Dermis microvascular lymphatic vessel endothelial cell (primary cell): ENCODE measurements at places on chromosomes 6 and 20.
A peak's percentile ranks its signal among the peaks of the same experiment; 100 is the strongest.

GRCh38 chr6:48809245-48809644 is 653.8 kb downstream of the MMUT start:
- DNase-seq = no peak

- DNase-seq = no peak
Measured at GRCh38 chr6:147267658-147268057, 63.4 kb downstream of the STXBP5 start.

DNA sequence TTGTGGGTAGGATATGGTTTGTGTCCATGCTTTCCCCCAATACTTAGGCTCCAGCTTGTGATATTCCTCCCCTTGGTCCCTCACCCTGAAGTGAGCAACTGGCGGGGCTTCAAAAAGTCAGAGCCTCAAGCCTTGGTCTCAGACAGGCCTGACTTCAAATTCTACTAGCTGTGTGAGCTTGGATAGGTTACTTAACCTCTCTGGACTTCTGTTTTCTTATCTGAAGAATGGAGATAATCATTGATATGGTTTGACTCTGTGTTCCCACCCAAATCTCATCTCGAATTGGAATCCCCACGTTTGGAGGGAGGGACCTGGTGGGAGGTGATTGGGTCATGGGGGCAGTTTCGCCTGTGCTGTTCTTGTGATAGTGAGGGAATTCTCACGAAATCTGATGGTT is 94.9 kb upstream of the CD83 start:
- DNase-seq = no peak

- DNase-seq = no peak
Measured at GRCh38 chr6:130365166-130366106, at the start of gene TMEM200A. TSS of gene TMEM200A (plus strand) at chr6:130366017. CDS start at chr6:130440423, 74,406 bp downstream.

- DNase-seq = no peak
Measured at GRCh38 chr6:71206089-71206488, 82.5 kb upstream of the OGFRL1 start.

- no peak for DNase-seq
Measured at GRCh38 chr6:6806844-6807518, 218.5 kb downstream of the LY86 start.

- DNase-seq = no peak
Measured at GRCh38 chr6:34149831-34150400, 4.0 kb upstream of the GRM4 start.

GRCh38 chr20:7855545-7855944 is 84.7 kb downstream of the HAO1 start:
- peak; percentile 12 for DNase-seq

- no peak for DNase-seq
Measured at GRCh38 chr6:35343092-35343834, 905 bp downstream of the PPARD start.

- no peak for DNase-seq
Measured at GRCh38 chr6:109351231-109352130, 30.8 kb downstream of the CD164 start.

GRCh38 chr20:34558320-34559218 is at the start of gene MAP1LC3A:
TSS of gene MAP1LC3A (plus strand) at chr20:34558718. CDS start at chr20:34558869, 151 bp downstream.
- peak; percentile 89 for DNase-seq

GRCh38 chr6:75374961-75375400 is 90.4 kb upstream of the TMEM30A start:
- DNase-seq = no peak

- peak; percentile 78 for DNase-seq
Measured at GRCh38 chr20:31894980-31895675, 24.7 kb downstream of the TTLL9 start.

GRCh38 chr20:58026361-58026760 is 202.1 kb downstream of the ANKRD60 start:
- no peak for DNase-seq

- no peak for DNase-seq
Measured at GRCh38 chr6:70396796-70397729, 16.2 kb upstream of the FAM135A start.

DNA sequence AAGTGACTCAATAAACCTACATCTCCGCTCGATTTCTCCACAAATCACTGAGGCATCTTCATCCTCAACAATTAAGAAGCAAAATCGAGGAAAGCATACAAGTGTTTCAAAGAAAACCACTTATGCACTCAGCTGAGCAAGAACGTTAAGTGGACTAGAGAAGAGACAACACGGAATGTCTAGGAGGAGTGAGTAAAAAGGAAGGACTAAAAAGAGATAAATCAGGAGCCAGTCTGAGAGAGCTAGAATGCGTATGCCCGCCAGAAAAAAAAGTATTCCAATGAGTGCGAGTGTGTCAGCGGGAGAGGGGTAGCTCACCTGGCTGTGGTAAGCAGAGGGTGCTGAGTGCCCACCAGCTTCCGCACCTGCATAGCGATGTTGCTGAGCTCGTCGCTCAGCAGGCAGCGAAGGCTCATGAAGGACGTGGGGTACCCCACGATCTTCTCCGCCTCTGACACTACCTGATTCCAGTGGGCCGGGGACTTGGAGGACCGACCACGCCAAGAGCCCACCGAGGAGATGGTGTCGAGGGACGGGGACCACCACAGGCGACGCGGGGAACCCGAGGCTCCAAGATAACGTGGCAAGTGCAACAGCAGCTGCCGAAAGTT is 587 bp downstream of the PDSS2 start:
- DNase-seq = no peak

- no peak for DNase-seq
Measured at GRCh38 chr20:57146155-57146554, 120.3 kb downstream of the BMP7 start.

GRCh38 chr6:39998126-39998525 is 63.9 kb upstream of the MOCS1 start:
- no peak for DNase-seq

GRCh38 chr6:38836585-38836984 is 121.5 kb downstream of the DNAH8 start:
- no peak for DNase-seq

DNA sequence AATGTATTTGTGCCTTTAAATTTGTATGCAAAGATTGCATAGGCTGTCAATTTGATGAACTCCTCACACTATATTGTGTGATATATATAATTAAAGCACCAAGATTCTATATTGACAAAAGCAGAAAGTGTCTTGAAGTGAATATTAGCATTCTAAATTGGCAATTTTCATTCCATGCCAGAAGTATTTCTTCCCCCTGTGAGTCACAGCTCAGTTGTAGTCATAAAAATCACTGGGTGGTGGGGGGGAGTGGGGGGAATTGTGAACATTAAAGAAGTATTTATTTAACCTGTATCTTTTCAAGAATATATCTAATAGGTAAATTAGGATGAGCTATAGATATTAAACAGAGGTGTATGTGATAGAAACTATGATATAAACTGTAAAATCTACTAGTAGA is 3.1 kb upstream of the ARMC2 start:
- DNase-seq = no peak

DNA sequence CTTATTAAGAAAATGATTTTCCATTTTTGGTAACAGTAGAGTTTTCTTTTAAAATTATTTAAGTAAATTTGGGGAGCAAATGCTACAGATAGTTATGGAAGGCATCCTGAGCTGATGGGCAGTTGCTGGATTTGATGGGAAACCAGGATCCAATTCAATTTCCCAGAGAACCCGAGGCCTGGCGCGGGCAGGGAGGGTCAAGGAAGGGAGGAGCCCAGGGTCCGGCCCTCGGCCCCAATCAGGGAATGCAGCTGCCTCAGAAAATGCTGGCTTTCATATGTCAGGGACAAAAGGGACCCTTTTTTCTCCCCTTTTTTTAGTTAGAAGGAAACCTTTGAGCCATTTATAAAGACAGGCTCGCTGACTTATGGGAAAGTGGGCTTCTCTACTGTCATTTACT is 42.1 kb downstream of the CTCFL start:
- no peak for DNase-seq

DNA sequence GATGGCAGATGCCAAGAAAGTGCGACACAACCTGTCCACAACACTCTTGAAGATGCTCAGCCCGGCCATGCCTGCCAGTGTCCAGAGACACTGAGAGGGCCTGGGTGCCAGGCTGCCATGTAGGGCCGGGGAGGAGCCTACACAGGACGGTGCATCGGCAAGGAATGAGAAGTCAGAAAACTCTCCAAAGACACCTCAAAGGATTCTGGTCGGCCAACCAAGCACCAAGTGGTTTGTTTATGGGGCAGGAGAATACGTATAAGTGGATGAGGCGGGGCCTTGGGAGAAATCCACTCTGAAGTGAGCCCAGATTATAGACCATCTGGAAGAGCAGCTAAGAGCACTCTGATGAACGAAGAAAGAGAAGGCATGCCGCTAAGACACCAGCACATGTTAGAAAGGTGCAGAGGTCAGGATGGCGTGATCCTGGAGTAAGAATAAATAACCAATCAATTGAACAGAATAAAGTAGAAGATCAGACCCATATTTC is 120.7 kb upstream of the FOXQ1 start:
- DNase-seq = no peak

DNA sequence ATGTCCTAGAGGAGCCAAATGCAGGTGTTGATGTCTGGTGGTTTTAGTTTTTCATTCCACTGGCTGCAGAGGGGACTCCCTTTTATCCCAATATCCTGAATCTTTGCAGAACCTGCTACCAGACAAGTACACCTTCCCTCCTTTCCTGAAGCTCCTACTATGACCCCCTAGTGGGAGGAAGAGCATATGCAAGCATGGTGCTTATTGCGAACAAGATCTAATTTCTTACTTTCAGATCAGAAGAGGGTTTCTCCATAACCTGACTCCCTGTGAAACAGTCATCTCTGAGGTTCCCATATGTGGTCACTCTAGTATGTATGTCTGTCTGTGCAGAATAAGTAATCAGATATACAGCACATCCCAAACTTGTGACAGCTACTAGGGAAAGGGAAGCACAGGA is 277.2 kb downstream of the ARHGAP18 start:
- no peak for DNase-seq

GRCh38 chr20:25178563-25179438 is 16.7 kb upstream of the ENTPD6 start:
- peak; percentile 18 for DNase-seq

DNA sequence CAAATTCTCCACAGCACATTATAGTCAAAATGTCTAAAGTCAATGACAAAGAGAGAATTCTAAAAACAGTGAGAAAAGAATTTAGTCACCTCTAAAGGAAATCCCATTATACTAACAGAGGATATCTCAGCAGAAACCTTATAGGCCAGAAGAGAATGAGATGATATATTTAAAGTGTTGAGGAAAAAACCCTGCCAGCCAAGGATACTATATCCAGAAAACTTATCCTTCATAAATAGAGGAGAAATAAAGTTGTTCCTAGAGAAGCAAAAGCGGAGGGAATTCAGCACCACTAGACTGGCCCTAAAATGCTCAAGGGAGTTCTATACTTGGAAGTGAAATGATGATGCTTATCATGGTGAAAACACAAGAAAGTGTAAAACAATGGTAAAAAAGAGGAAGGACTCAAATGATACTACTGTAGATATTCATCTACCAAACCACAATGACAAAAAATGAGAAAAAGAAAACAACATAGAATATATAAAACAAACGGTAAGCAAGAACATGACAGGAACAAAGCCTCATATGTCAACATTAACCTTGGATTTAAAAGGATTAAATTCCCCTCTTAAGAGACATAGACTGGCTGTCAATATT is 16.7 kb downstream of the GPRC6A start:
- no peak for DNase-seq

GRCh38 chr6:39861663-39862062 is 69.5 kb downstream of the DAAM2 start:
- DNase-seq = no peak

GRCh38 chr6:8958894-8959511 is 523.7 kb upstream of the SLC35B3 start:
- no peak for DNase-seq

DNA sequence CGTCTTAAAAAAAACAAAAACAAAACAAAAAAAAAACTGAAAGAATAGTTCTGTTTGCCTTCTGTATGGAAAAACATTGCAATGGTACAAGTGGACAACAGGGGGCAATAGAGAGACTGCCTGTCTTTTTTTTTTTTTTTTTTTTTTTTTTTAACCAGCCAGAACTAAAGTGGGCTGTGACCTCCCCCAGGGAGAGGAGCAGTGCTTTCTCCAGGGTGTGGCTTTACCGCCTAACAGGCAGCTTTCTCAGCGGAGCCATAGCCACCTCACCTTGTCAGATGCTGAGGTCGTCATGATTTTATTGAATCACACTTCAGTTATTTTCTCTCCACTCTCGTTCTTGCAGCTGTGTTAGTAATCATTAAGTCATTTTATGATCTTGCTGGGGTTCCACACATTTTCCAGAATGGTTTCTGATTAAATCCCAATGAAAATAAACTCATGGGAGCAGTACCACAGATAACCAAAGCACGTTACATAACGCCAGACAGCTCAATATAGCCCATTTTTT is 78.4 kb downstream of the GMPR start:
- peak; percentile 22 for DNase-seq

DNA sequence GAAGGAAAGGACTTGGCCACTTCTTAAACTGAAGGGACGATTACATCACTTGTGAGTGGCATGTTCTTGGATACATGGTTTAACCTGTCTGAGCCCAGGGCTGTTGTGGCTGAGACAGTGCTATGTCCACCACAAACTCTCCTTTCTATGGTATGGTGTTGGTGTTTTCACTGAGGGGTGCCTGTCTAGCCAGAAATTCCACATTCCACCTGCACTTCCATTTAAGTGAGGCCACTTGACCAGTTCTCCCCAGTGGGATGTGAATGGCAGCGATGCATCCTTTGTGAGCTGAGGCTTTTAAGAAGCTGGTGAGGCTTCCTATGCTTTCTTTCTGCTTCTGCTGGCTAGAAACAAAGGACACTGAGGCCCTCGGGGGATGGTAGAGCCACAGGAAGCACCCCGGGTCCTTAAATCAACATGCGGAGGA is 151.4 kb upstream of the CHD6 start:
- DNase-seq = no peak

- DNase-seq = no peak
Measured at GRCh38 chr6:28809947-28810658, 113.7 kb downstream of the TRIM27 start.

- no peak for DNase-seq
Measured at GRCh38 chr20:25198663-25199383, 3.3 kb downstream of the ENTPD6 start.
